ENCODE measurements at places on chromosomes 2 and 18. TPM values are rescaled to one million over a fixed set of nuclear protein-coding genes. Genes with fewer than 3 reads are reported as not detected.

DNA sequence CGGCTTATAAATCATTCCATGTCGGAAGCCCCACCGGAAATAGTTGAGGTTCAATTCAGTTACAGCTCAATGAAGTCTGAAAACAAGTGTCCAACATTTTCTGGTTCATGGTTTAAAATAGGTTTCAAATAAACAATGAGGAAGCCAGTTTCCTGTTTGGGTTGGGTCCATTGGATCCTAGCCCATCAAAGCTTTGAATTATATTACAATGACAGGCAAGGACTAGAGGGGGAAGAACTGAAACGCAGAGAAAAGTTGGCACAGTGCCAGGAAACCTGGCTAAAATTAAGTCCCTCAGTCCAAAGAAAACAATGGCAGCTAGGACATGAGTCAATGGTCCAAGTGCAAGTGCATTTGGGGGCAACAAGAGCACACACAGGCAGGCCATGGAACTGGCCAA is 32.0 kb downstream of the SLC14A1 start:
- DNase-seq: no peak

- DNase-seq: no peak
Measured at GRCh38 chr2:133607679-133608078, 39.4 kb upstream of the NCKAP5 start.

DNA sequence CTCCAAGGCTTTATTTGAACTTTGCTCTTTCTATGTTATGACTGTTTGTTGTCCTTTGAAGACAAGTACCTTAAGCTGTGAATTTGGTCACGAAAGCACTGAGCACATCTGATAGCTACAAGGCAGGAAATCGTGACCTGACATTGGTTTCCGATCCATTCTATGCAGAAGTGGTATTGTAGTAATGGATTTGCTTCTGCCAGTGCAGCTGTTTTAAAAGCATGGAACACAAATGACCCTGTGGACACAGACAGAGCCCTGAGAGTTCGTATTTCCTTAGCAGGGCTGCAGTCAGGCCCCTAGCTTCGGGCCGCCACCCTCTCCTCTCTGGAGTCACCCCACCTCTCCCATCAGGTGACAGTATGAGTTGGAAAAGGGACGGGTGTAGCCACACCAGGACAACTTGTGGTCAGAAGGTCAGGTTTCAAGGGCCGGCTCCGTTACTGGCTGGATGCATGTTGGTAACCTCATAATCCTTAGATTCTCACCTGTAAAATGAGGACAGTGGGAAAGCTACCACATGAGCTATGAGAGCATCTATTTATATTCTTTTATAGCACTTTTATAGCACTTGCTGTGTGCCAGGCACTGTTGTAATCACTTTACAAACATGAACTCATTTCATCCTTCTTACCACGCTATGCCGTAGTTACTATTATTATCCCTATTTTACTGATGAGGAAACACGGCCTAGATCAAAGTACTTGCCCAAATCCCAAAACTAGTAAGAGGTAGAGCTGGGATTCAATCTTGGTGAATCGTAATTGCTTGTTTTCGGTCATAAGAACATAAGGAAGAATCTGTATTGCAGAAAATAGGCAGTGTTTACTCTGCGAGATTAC is 70.2 kb downstream of the SPATS2L start:
- DNase-seq: peak; percentile 58

DNA sequence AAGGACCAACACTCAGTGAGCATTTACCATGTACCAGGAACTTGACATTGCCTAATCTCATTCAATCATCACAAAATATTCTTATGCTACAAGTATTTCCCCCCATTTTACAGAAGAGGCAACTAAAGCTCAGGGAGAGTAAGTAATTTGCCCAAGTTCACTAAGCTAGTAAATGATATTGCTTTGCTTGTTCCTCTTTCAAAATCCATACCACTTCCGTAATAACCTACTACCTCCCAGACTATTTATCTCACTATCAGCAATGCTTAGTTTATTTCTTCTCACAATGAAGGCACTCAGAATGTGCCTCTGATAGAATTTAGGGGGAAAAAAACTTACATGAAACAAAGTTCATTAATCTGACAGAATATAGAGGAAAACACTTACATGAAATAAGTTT is 1070.9 kb upstream of the FANCL start:
- DNase-seq: no peak

- DNase-seq: peak; percentile 35
Measured at GRCh38 chr2:215660687-215661086, 224.8 kb upstream of the FN1 start.

DNA sequence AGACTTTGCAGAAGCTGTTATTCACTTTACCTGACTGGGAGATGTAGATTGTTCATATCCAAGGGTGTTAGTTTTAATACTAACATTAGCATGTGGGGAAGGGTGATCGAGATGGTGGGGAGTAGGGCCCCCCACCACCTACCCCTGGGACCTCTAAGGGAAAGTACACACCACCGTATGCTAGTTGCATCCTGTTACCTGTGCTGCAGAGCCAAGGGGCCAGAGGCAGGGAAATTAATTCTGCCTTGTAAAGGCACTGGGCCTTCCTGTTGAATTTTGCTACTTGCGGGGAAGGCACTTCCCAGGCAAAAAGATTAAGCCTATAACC is 9.0 kb downstream of the STEAP3 start:
- DNase-seq: no peak

DNA sequence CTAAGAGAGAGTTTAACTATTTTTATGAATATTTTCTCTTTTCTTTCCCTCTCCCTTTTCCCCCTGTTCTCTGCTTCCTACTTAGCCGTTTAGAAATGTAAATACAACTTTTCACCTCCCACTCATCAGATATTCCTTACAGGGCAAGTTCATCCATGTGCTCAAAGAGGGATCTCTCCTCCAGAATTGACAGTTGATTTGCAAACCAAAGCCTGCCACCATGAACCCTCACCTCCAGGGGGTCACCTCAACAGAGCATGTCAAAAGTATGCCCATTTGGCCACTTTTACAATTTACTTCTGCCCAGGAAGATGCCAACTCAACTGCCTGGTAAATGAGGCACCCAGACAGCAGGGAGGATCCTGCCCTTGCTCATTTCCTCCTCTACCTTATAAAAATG is 149.2 kb upstream of the GYPC start:
- DNase-seq: no peak

DNA sequence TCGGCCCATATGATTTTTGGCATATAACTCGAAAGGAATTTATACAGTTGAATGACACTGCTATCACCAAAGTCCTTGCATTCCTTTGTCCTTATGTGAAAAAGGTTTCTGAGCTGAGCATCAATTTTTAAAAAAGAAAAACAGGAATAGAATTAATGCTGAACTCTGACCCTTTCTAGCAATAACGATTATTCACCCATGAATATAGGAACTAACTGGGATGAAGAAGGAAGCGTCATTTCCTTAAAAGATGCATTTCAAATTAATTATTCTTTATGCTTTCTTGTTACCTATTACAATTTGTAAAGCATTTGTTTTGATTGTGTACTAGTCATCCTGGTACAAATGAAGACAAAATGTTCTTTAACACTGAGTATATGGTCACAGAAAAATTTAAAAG is 19.3 kb downstream of the TMEM247 start:
- DNase-seq: no peak

- DNase-seq: no peak
Measured at GRCh38 chr2:123073956-123074355, 951.1 kb upstream of the CNTNAP5 start.

- no peak for DNase-seq
Measured at GRCh38 chr2:236173036-236173728, 5.0 kb upstream of the GBX2 start.

GRCh38 chr2:70626254-70626990 is 72.8 kb upstream of the TGFA start:
- no peak for DNase-seq

DNA sequence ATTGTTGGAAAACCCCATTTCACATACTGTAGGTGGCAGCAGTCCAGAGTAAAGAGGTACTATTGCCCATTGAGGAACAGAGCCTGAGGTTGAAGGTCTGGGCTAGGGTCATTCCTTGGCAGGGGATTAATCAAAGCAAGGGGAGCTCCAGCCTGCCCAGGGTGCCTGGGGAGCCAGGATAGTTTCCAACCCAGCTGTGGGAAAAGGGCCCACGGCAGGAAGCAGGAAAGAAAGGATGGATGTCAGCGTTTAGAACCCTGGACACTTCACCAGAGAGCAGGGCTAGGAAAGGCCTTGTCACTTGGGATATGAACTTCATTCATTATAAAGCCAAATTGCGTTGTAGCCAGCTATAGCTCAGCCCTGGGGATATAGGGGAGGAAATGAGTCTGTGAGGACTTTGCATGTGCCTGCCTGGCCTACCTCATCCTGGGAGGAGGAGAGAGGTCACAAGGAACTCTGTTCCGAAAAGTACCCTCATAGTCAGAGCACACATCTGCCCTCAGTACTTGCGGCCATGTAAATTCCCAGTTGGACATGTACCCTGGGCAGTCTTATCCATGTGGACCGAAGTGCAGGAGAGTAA is 140.2 kb upstream of the COPS8 start:
- no peak for DNase-seq

DNA sequence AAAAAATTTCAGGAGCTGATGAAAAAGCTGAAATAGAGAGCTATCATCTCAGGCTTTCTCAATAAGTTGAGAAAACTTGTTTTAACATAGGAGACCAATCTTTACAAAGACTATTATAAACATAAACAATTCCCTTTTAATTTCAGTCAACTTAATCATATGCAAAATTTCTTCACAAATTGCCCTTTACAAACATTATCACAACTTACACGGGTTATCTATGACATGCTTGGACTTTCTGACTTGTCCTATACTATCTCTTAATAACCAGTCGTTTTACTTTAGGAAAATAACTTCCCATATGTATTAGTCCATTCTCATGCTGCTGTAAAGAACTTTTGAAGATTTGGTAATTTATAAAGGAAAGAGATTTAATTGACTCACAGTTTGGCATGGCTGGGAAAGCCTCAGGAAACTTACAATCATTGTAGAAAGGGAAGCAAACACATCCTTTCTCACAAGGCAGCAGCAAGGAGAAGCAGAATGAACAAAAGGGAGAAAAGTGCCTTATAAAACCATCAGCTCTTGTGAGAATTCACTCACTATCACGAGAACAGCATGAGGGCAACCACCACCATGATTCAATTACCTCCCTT is 1583.7 kb upstream of the CELF4 start:
- DNase-seq: no peak

DNA sequence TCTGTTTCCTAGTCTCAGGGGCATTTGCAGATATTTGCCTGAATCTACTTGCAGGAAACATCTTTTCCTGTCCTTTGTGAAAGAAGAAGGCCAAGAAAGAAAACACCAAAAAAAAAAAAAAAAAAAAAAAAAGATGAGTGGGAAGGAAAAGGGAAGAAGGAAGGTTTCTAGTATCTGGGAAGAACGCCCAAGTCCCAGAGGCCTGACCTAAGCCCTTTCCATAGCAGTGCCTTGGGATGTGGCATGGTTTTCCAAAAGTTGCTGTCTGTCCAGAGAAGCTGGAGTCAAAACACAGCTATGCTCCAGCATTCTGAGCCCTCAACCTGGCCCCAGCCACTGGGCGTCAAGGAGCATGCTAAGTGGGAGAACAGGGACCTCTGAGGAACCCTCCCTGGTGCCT is 123.5 kb downstream of the INHBB start:
- DNase-seq: peak; percentile 31

- DNase-seq: no peak
Measured at GRCh38 chr2:132662732-132663131, 7.3 kb downstream of the LYPD1 start.

- DNase-seq: no peak
Measured at GRCh38 chr2:123061534-123061933, 963.6 kb upstream of the CNTNAP5 start.

GRCh38 chr2:3703236-3703756 is at the start of gene DCDC2C:
Gene DCDC2C (plus strand): TSS chr2:3703575. CDS start chr2:3703752, 177 bp downstream.
- DNase-seq: no peak

- DNase-seq: peak; percentile 75
Measured at GRCh38 chr2:20093263-20094141, 42.1 kb upstream of the LAPTM4A start.

DNA sequence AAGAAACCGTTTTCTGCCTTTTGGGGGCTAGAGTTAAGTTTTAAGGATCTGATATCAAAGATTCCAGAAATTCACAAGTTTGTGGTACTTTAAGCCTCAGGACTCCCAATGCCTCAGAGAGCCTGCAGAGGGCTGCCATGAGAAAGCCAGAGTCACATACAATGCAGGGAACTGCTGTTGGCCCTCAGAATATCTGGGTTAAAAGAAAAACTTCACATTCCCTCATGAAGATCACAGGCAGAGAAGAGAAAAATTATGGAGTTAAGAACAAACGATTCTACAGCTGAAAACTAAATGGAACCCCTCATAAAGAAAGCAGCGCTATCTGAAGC is 39.5 kb downstream of the HDAC4 start:
- DNase-seq: no peak

DNA sequence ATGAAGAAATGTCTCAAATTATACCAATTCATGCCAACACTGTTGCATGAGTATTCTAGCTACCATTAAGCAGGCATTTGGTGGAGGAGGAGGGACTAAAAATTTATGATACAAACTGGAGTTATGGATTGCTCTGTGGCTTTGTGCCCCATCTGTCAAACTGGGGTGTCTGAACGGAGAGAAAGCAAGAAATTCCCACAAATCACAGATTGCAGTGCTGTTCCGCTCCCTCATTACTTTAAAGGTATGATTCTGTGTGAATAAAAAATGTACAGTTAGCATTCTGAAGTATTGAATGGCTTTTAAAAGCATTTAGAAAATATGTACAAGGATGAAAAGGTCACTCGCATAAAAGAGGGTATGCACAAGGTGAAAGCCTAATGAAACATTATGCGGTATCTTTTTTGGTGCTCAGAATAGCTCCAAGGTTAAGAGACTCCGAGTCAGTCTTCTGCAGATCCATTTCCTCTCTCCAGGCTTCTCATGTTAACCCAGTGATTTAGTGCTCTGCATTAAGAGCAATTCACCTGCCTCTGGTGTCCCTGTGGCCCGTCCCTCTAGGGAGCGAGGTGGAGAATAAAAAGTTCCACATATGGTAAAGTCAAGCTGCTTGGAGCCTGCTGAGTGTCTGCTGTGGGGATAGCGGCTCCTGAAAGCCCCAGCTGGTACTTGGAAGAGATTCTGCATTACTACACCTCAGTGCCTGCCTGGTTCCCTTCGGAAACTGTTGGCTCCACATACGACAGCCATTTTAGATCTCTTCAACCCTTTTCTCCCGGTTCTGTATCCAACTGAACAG is 184.2 kb downstream of the ZNF521 start:
- no peak for DNase-seq

GRCh38 chr2:43230351-43230885 is 4.0 kb upstream of the ZFP36L2 start:
- no peak for DNase-seq

PPM1B gene
- 170 TPM for total RNA-seq

ZNF513 gene
- total RNA-seq: 14.6 TPM

AMER3 gene
- total RNA-seq: not detected

OSR1 gene
- total RNA-seq: 2.0 TPM

TACR1 gene
- total RNA-seq: 0.10 TPM

EMILIN2 gene
- 2.8 TPM for total RNA-seq

RAX gene
- not detected for total RNA-seq

ATP9B gene
- 17.3 TPM for total RNA-seq

FZD7 gene
- 32.1 TPM for total RNA-seq

UGT1A1 gene
- total RNA-seq: not detected

CHST10 gene
- total RNA-seq: 3.1 TPM

Measured in psoas muscle (tissue), 8 donors.